SK-N-SH (cell line): ENCODE measurements at places on chromosomes 4 and X. TPM values are rescaled to one million over a fixed set of nuclear protein-coding genes. Genes with fewer than 3 reads are reported as not detected.

DNA sequence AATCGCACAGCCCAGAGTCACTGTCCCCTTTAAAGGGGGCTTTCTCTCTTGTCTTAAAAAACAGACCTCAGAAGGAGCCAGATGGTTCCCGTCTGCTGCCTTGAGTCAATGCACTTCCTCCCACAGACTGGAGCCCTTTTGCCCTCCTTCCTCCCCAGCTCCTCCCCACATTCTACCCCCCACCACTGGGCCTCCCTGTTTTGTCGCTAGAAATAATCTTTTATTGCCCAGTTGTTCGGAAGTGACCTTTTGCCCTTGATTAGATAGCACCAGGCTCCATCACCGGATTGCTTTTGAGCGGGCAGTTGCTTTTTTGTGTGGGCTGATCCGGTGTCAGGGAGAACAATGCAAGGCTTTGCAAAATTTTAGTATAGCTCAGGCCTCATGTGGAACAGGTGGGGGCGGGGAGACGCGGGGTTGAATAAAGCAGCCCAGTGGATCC is 47.7 kb downstream of the SPRY1 start:
- DNase-seq = no peak

DNA sequence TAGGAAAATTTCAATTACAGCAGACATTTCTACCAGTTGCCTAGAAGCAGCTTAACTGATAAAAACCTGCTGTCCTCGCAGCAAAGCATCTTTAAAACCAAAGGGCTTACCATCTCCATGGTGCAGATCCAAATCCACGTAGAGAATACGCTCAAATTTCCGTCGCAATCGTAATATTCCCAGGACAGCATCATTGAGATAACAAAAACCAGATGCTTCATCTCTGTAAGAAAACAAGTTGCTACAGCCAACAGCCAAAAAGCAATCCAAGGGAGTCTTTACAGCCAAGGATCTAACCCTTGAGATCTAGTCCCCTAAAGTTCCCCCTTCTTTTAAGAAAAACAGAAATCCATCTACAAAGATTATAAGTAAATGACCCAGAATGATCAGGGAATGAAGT is 77.6 kb downstream of the HDAC8 start:
- peak; percentile 27 for DNase-seq

- DNase-seq = peak; percentile 47
These were observed 33.8 kb downstream of the RBBP7 start for GRCh38 chrX:16836371-16836770.

DNA sequence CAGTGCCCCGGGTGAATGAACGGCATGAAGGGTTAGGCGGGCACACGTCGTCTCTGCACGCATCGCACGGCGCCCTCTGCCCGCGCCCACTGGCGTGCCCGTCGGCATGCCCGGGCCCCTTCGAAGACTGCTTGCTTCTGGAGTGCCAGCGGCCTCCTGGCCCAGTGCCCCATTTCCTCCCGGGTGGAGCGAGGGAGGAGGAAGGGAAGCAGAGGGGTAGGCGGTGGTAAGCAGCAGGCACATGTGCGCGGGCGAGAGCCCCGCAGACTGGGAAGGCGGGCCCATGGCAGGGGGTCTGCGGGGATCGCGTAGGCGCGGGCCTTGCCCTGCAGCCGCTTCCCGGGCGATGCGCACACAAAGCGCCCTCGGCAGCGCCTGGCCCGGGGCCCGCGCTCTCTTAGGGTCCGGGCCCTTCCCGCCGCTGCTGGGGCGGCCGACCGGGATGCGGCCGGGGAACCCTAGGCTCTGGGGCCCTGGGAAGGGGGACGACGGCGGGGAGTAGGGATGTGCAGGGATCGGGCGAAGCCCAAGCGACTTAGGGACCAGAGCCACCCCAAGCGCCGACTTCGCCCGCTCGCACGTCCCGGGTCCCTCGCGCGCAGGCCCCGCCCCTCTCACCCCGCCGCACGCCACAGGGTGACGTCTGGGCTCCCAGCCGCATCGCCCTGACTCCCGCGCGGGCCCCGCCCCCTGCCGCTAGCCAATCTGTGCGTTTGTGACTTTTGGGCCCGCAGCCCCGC is 866 bp upstream of the EMD start:
- peak; percentile 85 for DNase-seq

DNA sequence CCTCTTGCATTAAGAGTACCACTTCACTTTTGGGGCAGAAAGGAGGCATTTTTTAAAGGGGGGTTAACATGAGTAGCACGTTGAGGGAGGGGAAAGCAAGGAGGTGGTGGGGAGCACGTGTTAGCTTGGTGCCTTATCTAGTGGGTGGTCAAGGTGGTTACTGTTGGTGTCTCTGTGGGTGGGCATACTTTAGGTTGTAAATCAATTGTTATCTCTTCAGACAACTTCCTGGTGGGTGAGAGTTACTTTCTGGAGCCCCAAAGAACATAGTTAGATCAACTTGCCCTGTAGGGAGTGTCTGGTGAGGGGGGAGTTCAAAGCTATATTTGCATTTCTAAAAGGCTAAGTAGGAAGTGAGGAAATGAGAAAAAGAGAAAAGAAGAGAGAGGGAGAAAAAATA is 297.7 kb upstream of the CLNK start:
- DNase-seq = no peak

DNA sequence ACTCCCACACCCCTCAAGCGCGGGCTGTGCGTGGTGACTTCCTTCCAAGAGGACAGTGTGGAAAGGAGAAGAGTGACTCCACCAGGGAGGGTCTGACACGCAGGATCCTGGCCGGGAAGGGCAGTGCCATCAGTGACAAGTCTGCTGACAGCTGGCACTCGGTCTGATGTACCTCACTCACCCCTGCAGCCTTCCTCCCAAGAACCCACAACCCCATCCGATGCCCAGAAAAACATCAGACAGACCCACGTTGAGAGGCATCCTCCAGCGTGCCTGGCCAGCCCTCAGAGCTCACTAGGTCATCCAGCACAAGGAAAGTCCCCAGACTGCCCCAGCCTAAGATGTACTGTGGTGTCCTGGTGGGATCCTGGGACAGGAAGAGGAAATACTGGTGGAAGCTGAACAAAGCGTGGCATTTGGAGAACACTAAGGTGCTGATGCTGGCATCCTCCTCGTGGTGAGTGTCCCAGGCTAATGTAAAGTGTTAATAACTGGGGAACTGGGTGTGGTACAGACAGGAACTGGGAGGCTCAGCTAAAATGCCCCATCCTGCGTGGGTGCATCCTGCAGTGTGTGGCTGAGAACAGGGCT is 200.0 kb upstream of the PSAPL1 start:
- no peak for DNase-seq

DNA sequence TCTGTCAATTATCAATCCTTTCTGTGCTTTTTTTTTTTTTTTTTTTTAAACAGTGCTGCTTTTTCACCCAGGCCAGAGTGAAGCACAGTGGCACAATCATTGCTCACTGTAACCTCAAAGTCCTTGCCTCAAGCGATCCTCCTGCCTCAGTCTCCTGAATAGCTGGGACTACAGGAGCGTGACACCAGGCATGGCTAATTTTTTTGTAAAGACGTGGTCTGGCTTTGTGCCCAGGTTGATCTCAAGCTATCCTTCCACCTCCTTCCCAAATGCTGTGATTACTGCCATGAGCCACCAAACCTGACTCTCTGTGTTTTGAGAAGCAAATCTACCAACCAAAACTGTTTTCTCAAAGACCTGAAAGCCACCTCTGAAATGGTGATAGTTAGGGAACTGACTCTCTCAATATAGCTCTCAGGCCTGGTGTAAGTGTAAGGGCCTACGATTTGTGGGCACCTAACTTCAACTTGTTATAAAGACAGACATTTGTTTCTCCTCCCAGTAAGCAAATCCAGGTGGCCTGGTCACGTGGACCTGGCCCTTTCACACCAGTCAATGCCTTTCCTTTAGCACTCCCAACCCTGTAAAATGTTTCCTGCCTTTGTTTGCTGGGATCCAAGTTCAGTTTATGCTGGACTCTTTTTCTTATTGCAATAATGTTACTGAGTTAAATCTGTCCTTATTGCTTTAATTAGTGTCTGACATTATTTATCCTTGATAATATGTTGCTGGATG is 2015.9 kb downstream of the PCDH7 start:
- no peak for DNase-seq

DNA sequence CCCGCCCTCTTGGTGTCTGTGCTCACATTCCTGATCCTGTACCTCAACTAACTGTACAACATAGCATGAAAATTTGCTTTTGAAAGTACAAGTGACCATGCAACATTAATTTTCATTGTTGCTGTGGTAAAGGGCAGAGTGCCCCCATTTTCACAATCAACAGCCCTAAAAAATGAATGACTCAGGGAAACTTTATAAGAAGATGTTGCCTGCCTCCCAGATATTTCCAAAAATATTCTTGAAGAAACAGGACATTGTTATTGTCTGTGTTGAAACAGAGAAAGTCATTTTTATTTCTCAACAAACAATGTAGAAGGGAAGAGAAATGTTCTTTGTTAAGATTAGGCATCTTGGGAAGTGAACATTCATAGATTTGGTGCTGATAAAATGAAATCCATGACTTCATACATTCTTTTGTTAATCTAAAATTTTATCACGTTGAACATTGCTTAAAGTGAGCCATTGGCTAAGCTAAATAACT is 113.9 kb upstream of the ANXA3 start:
- no peak for DNase-seq

- no peak for DNase-seq
These were observed 68.1 kb upstream of the ZMAT1 start for GRCh38 chrX:101999644-102000539.

DNA sequence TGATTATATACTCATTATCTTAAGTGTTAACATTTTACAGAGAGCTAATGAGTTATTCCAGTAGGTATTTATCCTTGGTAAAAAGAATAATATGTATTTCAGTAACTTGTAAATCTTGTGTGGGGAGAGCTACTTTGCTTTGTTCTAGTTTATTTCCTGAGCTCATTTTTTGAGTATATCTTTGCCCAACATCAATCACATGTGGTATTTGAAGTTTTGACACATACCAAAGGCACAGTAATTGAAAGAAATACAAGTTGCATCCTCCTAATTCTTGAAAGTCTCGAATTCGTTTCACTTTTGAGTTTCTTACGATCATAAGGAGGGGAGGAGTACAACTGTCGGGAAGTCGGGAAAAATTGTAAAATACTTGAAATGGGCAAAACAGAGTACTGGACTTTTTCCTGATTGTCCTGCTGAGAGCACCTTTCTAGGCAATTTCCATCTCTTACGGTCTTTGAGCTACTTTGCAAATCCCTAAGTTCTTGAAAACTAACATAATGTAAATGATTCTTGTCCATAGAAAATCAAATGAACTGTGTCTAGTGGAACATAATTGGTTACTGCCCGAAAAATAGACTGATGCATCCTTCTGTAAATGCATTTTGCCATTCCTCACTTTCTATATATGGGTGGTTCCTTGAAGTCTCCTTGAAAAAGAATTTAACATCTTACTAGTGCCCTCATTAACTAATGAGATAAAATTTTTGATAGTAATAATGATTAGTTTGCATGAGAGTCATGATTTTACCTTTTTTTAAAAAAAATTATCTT is 20.6 kb downstream of the CLTRN start:
- DNase-seq = no peak

GRCh38 chr4:10727140-10727880 is 42.7 kb upstream of the CLNK start:
- no peak for DNase-seq

- DNase-seq = no peak
These were observed 22.8 kb downstream of the AGA start for GRCh38 chr4:177419434-177419833.

DNA sequence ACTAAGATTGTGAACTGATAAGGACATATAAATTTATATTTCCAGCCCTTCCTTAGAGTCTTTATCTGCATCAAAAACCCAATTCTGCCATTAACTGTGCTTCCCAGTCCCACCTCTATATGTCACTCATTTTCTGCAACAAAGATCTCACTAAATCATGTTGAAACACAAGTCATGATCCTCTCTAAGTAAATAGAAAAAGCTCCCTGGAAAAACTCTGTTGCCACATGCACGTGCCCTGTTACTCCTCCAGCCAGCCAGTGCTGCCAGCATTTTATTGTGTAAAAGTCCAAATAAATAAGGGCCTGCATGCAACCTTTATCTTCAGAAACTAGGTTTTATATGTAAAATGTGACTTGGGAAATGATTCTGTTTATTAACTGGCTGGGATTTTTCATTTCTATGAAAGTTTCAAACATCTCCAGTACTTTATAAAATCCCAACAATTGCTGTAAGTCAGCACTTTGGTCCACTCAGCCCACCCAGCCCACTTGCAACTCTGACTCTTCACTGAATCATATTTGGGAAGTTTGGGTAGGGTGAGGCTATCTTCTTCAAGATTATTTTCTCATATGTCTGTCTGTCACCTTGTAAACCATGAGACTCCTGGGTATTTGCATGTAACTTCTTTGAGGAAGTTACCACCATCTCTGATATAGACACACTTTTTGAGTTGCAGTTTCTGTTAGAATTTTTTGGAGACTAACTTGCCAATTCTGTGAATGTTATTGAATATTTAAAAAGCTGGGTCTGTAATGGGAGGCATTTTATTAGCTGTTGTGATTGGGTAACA is 40.0 kb upstream of the SMARCA5 start:
- no peak for DNase-seq

DNA sequence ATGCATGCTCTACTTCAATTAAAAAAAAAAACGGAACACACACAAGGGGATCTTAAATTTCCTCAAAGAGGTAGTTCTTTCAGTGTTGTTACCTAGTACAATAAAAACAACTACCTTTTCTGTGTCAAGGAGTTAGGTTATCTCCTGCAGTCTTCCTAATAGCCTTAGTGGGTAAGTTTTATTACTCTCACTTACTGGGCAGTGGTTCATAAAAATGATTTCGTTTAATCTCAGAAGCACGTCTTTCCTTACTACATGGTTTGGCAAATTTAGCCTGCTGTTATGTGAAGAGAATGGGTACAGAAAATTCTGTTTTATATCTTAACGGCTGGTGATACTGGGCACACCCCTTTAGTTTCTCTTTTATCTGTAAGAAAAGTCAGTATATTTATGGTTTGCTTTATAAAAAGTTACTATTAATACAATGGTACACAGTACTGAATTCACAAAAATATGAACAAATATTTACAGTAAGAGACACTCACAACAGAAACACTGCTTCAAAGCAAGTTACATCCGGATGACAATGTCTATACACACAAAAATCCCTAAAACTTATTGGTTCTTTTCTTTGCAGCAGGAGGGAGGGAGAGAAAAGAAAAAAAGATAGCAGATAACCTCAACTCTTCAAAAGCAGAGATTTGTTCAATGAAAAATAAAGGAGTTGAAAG is 8.8 kb downstream of the ADH5 start:
- no peak for DNase-seq

HMGB2 gene
- 123 and 130 TPM in 2 replicates for polyA plus RNA-seq

CT47B1 gene
- not detected in 2 replicates for polyA plus RNA-seq

STIM2 gene
- 14.7 and 18.9 TPM in 2 replicates for polyA plus RNA-seq

GPM6B gene
- 0.71 and 1.2 TPM in 2 replicates for polyA plus RNA-seq

IL2 gene
- polyA plus RNA-seq = not detected in 2 replicates

SLC10A4 gene
- 2.5 and 2.6 TPM in 2 replicates for polyA plus RNA-seq

MAGEE1 gene
- 0.57 and 1.8 TPM in 2 replicates for polyA plus RNA-seq

RENBP gene
- polyA plus RNA-seq = 0.90 and 1.0 TPM in 2 replicates

GSX2 gene
- polyA plus RNA-seq = 0.02 and 0.41 TPM in 2 replicates

BCLAF3 gene
- 1.1 and 1.5 TPM in 2 replicates for polyA plus RNA-seq

SLC34A2 gene
- polyA plus RNA-seq = not detected in 2 replicates

CT45A5 gene
- not detected in 2 replicates for polyA plus RNA-seq
